ENCODE measurements at places on chromosomes 16 and 17. TPM values are rescaled to one million over a fixed set of nuclear protein-coding genes. Genes with fewer than 3 reads are reported as not detected.

DNA sequence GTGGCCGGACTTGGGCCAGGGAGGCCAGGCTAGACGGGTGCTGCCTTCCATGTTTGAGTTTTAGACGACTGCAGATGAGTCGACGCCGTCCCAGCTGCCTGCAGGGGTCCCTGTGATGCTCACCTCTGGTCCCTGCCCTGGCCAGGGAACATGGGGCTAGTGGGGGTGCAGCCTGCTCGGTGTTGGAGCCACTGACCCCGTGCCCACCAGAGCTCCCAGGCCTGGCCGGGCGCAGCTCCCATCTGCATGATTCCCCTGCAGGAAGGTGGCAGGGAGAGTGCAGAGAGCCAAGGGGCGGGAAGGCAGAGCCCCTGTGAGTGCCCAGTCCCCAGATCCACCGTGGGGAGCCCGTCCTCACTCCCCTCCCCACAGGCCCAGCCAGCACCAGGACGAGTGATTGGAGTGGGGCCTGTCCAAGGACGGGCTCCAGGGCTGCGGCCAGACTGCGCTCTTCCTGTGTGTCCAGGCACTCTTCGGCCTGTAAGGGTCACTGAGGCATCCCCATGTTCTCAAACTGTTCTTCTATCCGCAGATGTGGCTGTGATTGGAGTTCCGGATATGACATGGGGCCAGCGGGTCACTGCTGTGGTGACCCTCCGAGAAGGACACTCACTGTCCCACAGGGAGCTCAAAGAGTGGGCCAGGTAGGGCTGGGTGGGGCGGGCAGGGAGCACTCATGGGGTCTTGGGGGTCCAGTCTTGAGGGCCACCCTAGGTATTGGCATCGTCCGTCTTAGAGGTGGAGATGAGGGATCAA is 26.0 kb upstream of the CDH15 start:
- no peak for DNase-seq

DNA sequence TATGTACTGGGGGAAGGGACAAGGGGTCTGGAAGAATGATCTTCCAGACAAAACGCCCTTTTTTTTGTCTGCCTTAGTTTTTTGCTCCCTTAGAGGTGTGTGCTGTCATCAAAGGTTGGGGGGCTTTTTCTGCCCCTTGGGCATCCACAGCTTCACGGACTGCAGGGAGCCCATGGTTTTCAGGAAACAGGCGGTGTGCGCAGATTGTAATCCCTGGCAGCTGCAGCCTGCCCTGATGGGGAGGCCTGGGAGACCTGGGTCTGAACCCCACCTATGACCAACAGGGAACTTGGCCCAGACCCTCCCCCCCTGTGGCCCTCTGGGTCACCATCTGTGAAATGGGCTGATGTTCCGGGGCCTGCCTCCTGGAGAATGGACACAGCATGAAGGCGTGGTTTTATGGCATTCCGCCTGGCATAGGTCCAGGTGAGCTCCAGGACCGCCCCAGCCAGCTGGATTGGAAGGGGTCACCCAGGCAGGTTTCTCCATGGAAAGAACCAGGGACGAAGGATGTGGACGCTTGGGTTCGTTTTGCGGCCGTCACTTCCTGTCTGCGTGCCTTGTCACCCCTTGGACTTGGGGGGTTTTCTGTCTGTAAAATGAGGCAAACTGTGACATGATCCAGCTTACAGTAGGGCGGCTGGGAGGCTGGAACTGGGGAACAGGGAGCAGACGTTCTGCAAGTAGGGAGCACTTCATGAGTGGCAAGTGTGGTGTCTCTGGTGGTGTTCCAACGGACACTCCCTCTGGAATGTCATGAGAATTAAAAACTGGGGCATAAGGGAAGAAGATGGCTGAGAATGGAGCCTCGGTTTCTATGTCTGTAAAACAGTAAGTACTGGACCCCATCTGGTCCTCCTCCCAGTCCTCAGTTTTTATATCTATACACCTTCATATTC is 1.5 kb downstream of the CPNE2 start:
- peak; percentile 79 for DNase-seq

DNA sequence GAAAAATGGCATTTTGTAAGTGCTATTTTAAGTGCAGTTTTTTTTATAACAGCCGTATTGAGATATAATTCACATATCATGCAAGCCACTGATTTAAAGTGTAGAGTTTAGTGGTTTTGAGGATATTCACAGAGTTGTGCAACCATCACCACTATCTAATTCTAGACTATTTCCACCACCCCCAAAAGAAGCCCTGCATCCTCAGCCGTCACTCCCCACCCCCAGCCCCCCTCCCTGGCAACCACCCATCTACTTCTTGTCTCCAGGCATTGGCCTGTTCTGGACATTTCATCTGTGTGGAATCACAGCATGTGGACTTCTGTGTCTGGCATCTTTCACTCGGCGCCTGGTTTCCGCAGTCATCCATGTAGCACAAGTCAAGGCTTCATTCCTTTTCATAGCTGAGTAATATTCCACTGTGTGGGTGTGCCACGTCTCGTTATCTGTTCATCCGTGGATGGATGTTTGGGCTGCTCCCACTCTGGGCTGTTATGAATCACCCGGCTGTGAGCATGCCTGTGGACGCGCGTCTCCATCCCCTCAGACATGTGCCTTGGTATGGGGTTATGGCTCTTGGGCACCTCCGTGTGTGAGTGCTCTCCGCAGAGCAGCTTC is 138.4 kb upstream of the CIBAR2 start:
- DNase-seq, result no peak

GRCh38 chr16:67055712-67056487 is 27.0 kb downstream of the CBFB start:
- DNase-seq, result no peak

- no peak for DNase-seq
Observed at GRCh38 chr16:50324345-50324744, 44.4 kb downstream of the BRD7 start.

DNA sequence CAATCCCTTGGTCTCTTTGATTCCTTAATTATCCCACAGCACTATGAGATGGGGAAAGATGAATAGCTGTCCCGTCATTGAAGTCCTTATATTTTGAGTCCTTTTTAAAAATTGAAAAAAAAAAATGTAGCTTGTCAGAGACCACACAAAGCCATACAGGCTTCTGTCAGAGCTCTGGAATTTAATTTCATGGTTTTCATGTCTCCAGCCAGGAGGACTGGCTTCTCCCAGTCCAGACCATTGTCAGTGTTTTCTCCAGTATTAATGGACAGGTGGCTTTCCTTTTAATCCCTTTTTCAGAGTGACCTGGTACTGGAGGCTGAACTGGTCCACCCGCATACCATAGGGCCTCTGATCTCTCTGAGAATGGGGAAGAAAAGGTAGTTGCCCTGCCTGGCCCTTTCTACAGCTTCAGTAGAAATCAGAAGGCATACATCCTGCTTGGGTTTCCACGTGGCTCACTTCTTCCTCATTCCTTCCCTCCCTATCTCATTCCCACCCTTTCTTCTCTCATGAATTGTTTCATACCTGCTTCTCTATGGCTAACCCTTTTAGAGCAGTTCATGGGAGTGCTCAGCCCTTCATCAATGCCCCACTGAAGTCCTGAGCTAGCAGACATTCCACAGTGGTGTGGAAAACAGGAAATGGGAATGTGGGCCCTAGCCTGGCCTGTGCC is 29.1 kb downstream of the TRIM16 start:
- no peak for DNase-seq

DNA sequence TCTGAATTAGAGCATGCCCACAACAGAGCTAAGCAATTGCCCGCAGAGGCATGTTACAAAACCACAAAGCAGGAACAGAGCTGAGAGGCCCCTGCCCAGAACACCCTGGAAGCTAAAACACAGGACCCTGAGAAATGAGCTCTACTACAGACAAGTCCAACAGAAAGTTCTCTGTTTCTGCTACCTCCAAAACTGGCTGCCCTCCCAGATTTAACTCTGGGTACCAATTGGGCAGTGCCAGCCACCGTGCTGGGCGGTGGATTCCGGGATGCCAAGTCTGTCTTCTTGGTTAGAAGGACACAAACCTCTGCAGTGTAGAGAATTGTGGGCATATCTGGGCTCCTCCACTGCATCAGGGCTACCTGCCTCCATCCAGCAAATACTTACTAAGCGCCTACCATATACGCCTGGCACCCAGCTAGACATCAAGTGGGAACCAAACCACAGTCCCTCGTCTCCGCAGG is 1.0 kb downstream of the CMTM4 start:
- DNase-seq, result no peak

DNA sequence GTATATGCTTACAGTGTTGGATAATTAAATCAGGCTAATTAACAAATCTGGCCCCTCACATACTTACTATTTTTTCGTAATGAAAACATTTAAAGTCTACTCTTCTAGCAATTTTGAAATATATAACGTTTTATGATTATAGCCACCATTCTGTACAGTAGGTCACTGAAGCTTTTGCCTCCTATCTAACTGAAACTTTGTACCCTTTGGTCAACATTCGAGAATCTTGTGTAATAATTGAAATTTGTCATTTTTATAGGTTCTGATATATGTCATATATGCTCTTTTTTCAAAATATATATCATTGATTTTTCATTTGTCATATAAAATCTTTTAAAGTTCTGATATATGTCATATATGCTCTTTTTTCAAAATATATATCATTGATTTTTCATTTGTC is 12.7 kb downstream of the PHKB start:
- no peak for DNase-seq

GRCh38 chr17:74730491-74731346 is 6.3 kb upstream of the RAB37 start:
- DNase-seq, result no peak

DNA sequence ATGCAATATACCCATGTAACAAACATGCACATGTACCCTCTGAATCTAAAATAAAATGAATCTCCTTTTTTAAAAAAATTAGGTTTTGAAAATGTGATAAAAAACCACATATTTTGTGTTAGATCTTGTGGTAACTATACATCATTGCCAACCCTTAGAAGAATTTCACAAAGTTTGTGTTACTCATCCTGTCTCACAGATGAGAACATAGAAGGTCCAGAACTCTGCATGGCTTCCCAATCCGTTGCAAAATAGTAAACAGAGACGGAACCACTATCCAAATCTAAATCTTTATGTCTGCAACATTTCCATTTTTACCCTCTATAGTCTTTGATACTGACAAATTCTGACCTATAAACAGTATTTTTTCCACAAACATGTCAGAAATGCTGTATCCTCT is 759.9 kb downstream of the KCNJ2 start:
- DNase-seq, result no peak

GRCh38 chr17:32297860-32298259 is 32.2 kb downstream of the RHBDL3 start:
- DNase-seq, result no peak

- no peak for DNase-seq
Observed at GRCh38 chr17:83133302-83134121, 54.1 kb downstream of the METRNL start.

DNA sequence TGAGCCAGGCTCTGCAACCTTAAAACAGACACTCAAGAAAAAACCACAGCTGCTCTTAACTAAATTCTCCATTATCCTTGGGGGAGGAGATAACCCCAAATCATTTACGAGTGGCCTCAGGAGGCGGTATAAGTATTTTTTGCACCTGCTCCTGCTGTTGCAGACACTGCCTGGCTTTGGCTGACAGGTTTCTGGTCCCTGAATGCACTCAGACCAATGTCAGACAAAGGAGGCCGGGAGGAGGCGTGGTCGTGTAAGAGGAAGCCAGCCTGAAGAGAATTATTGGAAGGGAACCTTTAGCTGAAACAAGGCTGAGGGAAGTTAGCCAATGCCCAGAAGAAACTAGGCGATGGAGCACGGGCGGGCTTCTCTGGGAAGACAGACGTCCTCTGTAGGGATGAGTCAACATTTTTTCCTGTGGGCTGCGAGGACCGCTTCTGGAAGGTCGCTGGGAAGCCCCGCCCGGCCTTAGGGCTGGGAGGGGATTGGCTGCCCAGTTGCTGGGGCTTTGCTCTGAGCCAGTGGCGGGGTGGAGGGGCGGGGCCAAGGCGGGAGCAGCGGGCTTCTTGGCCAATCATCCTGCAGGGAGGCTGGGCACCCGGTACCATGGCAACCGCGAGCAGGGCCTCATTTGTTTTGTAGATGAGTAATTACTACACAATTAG is 82.3 kb downstream of the CCDC182 start:
- peak; percentile 87 for DNase-seq

- DNase-seq, result no peak
Observed at GRCh38 chr16:15572329-15573001, 70.5 kb downstream of the MARF1 start.

- peak; percentile 72 for DNase-seq
Observed at GRCh38 chr16:24858219-24859041, 12.7 kb downstream of the SLC5A11 start.

GRCh38 chr17:1095090-1095852 is 84.5 kb downstream of the ABR start:
- no peak for DNase-seq

SLC12A3 gene
- not detected for total RNA-seq

PIK3R6 gene
- total RNA-seq, result 1.9 TPM

KRT20 gene
- total RNA-seq, result 1,810 TPM

RCVRN gene
- 0.27 TPM for total RNA-seq

ANKRD40CL gene
- total RNA-seq, result 57.6 TPM

KRT12 gene
- 6.0 TPM for total RNA-seq

IRX3 gene
- total RNA-seq, result not detected

TBC1D3D gene
- total RNA-seq, result 0.84 TPM

SP6 gene
- 2.0 TPM for total RNA-seq
